Foreskin keratinocyte (primary cell): ENCODE measurements at places on chromosomes 16 and 17. TPM values are rescaled to one million over a fixed set of nuclear protein-coding genes. Genes with fewer than 3 reads are reported as not detected.

MGAT5B gene
- 0.29 and 0.59 TPM in 2 replicates for polyA plus RNA-seq

OR2C1 gene
- polyA plus RNA-seq: 0.06 TPM in 1 of 2 replicates, not detected in the other

CRHR1 gene
- not detected in 2 replicates for polyA plus RNA-seq

KCTD19 gene
- not detected in 2 replicates for polyA plus RNA-seq

CDRT15 gene
- not detected in 2 replicates for polyA plus RNA-seq

COX6A2 gene
- polyA plus RNA-seq: not detected in 2 replicates

MT4 gene
- polyA plus RNA-seq: not detected in 2 replicates
